ENCODE measurements at places on chromosomes 1 and 21. TPM values are rescaled to one million over a fixed set of nuclear protein-coding genes. Genes with fewer than 3 reads are reported as not detected.

GRCh38 chr1:7938070-7938469 lies 2.6 kb downstream of the TNFRSF9 start:
- no peaks in the 10 kb centered on the region for H3K36me3 ChIP-seq
- H3K27ac ChIP-seq = no peak overlapping the region
- H3K27me3 ChIP-seq = peaks cover 35% of the 10 kb centered on the region
- no peak for DNase-seq

- no peaks in the 10 kb centered on the region for H3K36me3 ChIP-seq
- no peak for DNase-seq
- H3K4me1 ChIP-seq = no peaks in the 10 kb centered on the region
- H3K27ac ChIP-seq = no peak overlapping the region
Observed at GRCh38 chr1:116556289-116557006, 14.4 kb downstream of the CD58 start.

DNA sequence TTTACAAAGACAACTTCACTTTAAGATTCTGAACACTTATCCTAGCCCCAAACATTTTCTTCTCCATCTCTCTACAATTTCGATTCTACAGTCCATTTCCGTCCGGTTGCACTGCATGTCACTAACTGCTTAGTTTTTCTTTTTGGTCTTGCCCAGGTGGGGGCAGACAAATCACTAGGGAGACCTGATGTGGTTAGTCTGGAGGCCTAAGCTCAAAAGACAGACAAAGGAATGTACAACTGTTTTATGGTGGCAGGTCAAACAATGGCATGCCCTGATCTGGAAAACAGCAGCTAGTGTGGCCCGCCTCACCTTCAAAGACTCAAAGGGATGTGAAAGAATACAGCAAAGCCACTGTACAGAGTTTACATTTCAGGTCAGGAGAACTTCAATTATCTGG lies 3.8 kb downstream of the ETV3 start:
- H3K4me3 ChIP-seq = no peak overlapping the region
- no peak for DNase-seq
- H3K27ac ChIP-seq = no peak overlapping the region
- H3K27me3 ChIP-seq = no peaks in the 10 kb centered on the region

GRCh38 chr1:58802640-58803399 lies 19.0 kb upstream of the JUN start:
- DNase-seq = no peak
- no peaks in the 10 kb centered on the region for H3K27me3 ChIP-seq
- H3K4me3 ChIP-seq = no peak overlapping the region
- no peaks in the 10 kb centered on the region for H3K36me3 ChIP-seq

Gene S100A14
- total RNA-seq = not detected
